Activated T-cell treated with anti-CD3 and anti-CD28 coated beads, Interleukin-2, amount 50 U/mL, for 48 hours (primary cell): ENCODE measurements at places on chromosomes 7 and 10.

GRCh38 chr10:123896246-123896927 lies 4.8 kb upstream of the CPXM2 start:
- no peak for DNase-seq

GRCh38 chr10:48839809-48840679 lies 99.6 kb downstream of the LRRC18 start:
- DNase-seq = no peak

- no peak for DNase-seq
Observed at GRCh38 chr10:130630135-130630534, 493.9 kb downstream of the GLRX3 start.

- no peak for DNase-seq
Observed at GRCh38 chr10:36469585-36469984, 655.8 kb upstream of the ANKRD30A start.

DNA sequence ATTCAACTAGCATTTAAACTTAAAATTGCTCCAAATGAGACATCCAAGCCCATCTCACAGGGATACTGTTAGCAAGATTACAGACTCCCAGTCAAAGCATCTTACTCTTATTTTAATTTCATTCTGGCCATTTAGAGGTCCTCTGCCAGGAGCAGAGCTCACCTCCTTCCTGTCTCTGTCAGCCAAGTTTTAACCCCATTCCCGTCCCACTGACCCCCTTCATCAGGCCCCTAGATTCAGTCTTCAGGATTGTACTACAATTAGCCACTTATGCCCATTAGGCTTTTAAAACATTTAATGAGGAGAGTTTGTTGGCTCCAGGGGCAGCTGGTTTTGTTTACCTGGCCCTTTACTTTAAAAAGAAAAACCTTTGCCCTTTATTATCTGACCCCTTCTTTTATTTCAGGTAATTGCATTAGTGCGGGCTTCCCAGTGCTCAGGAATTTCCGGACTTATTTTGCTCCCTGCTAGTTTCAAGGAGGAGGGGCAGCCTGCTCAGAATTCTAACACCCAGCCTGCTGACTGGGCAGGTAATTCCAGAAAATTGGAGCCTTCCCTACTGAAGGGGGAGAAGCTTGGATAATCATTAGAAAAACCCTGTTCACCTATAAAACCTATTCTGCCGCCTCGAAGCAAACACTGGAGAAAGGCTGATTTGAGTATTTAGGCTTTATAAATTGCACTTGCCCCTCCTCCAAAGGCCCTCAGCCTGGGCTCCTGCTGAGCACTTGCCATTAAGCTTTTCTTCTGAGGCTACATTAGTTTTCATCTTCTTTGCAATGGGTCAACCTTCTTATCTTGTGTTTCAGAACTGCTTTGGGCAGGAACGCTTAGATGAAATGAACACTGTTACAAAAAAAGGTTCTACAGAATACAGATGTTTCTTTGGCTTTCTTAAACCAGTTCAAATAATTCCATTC lies 200.5 kb upstream of the HPS1 start:
- DNase-seq = no peak
